ENCODE measurements at places on chromosomes 7 and 10. TPM values are rescaled to one million over a fixed set of nuclear protein-coding genes. Genes with fewer than 3 reads are reported as not detected.
A peak's percentile ranks its signal among the peaks of the same experiment; 100 is the strongest.

The SPDYE2B gene
- not detected for total RNA-seq

The MLXIPL gene
- total RNA-seq: 23.8 TPM

The NPSR1 gene
- total RNA-seq: not detected

The TFAM gene
- 77.4 TPM for total RNA-seq

The NEURL1 gene
- 1.2 TPM for total RNA-seq

GRCh38 chr10:112738606-112739591 lies 211.1 kb upstream of the TCF7L2 start:
- DNase-seq: no peak
- H3K27ac ChIP-seq: no peak overlapping the region
- H3K4me3 ChIP-seq: no peak overlapping the region
- H3K27me3 ChIP-seq: no peaks in the 10 kb centered on the region

DNA sequence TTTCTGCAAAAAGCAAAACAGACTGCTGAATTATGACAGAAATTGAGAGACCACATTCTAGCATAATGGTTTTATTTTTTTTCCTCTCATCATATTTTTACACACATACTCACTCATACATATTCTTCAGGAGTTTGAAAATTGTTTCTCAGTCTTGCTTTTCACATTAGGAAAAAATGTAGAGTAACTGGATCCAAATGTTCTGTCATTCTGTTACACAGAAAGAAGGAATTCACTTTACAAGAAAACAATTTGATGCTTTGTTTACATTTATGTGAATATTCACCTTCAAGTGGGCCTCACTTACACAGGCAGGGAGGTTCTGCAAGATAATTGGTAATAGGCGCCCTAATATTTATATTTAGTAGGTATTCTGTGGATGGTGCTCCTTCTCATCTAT lies 82.0 kb downstream of the ARL4A start:
- H3K4me3 ChIP-seq: no peak overlapping the region
- H3K27ac ChIP-seq: no peak overlapping the region

DNA sequence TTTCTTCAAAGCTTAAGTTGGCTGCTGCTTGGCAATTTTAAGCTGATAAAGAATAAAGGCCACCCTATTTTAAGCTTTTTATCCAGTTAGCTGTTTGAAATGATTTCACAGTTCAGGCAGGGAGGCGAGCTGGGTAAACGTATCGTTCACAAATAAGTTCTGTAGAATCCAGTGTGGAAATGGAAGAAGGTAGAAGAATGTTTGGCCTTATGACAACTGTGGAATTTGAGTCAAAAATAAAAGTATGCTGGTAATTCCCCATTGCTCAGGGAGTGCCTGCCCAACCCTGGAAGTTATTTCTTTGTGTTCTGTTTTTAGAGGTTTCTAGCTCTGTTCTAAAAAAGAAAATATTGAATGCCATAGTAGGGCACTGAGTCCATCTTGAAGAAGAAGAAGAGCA lies 113.1 kb downstream of the ARL4A start:
- H3K36me3 ChIP-seq: no peaks in the 10 kb centered on the region
- H3K4me1 ChIP-seq: peaks cover 32% of the 10 kb centered on the region
- H3K27me3 ChIP-seq: no peaks in the 10 kb centered on the region
- H3K4me3 ChIP-seq: no peak overlapping the region
- DNase-seq: no peak

DNA sequence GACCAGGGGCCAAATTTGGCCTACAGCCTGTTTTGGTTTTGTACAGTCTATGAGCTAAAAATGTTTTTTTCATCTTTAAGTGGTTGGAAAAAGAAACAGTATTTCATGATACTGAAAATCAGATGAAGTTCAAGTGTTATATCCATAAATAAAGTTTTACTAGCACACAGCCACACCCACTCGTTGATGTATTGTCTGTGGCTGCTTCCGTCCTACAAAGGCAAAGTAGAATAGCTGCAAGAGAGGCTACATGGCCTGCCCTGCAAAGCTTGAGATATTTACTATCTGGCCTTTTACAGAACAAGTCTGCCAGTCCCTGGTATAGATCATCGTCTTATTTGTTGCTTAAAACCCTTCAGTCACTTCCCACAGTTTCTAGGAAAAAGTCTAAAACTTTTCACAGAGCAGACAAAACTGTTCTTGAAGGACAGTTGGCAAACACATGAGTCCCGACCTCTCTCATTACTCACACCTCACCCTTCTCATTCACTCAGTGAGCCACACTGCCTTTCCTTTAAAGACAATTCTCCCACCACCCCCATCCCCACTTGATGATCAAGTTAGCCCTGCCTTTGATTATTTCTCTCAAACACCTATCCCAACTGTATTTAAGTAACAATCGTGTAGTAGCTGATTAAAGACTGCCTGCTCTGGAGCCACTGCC lies 9.9 kb downstream of the RHEB start:
- H3K4me3 ChIP-seq: no peak overlapping the region
- no peak for DNase-seq
- H3K27me3 ChIP-seq: no peaks in the 10 kb centered on the region
- H3K4me1 ChIP-seq: peaks cover 88% of the 10 kb centered on the region
- no peaks in the 10 kb centered on the region for H3K36me3 ChIP-seq

DNA sequence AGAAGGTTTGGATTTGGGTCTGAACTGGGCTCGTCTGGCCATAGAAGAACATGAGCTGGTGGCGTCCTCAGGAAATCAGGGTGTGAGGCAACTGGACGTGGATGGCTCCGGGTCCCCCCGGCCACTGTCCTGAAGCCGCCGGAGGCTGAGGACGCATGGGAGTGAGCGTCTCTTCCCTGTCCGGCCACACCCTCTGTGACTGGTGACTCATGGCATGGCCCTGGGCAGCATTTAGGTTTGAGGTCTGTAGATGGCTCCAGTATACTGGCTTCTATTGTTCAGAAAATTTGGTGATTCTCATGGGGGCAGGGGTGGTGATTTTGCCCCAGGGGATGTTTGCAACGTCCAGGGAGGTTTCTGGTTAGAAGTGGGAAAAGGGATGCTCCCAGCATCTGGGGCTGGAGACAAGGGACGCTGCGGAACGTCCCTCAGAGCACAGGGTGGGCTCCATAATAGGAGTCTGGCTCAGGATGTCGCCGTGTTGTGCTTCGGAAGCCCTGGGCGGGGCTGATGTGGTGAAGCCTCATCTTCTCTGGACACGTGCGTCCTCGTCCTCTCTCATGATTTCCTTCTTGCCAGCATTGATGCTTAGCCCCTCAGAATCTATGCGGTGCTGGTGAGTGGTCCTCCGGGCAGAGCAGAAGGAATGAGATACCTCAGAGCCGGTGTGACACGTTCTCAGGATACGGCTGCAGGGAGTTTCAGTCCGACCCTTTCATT lies 49.9 kb downstream of the PITRM1 start:
- no peak overlapping the region for H3K27ac ChIP-seq
- H3K27me3 ChIP-seq: no peaks in the 10 kb centered on the region
- peaks cover 58% of the 10 kb centered on the region for H3K36me3 ChIP-seq
- H3K4me1 ChIP-seq: no peaks in the 10 kb centered on the region
- no peak overlapping the region for H3K4me3 ChIP-seq

- no peaks in the 10 kb centered on the region for H3K27me3 ChIP-seq
- no peaks in the 10 kb centered on the region for H3K4me1 ChIP-seq
- no peak for DNase-seq
- no peak overlapping the region for H3K4me3 ChIP-seq
- peaks cover 47% of the 10 kb centered on the region for H3K36me3 ChIP-seq
Measured at GRCh38 chr10:1121271-1121970, 65.2 kb downstream of the WDR37 start.

GRCh38 chr7:144565586-144565985 lies 162.1 kb upstream of the NOBOX start:
- no peaks in the 10 kb centered on the region for H3K36me3 ChIP-seq
- no peak overlapping the region for H3K27ac ChIP-seq
- H3K27me3 ChIP-seq: no peaks in the 10 kb centered on the region

GRCh38 chr10:22618078-22618785 lies 96.1 kb downstream of the PIP4K2A start:
- DNase-seq: no peak
- peak overlapping the region; percentile 69 for H3K27ac ChIP-seq
- H3K36me3 ChIP-seq: no peaks in the 10 kb centered on the region
- peaks cover 89% of the 10 kb centered on the region for H3K4me1 ChIP-seq
- H3K27me3 ChIP-seq: no peaks in the 10 kb centered on the region

DNA sequence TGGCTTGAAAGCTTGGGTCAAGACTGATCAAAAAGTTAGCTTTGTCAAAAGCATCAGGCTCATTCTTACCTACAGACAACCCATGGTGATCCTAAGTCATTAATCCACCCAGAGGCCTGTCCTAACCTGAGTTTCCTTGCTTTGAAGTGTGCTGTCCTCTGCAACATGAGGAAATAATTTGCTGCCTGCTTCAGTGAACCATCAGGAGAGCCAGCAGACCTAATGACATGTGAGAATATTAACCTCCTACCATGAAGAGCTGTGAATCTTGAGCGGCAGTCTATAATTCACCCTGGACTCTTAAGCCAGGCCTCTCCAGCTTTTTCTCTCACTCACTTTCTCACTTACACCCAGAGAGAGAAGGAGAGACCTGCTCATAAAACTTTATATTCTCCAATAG lies 590.0 kb downstream of the LRMDA start:
- H3K4me3 ChIP-seq: no peak overlapping the region
- no peak for DNase-seq
- no peaks in the 10 kb centered on the region for H3K4me1 ChIP-seq
- no peak overlapping the region for H3K27ac ChIP-seq
- no peaks in the 10 kb centered on the region for H3K36me3 ChIP-seq

DNA sequence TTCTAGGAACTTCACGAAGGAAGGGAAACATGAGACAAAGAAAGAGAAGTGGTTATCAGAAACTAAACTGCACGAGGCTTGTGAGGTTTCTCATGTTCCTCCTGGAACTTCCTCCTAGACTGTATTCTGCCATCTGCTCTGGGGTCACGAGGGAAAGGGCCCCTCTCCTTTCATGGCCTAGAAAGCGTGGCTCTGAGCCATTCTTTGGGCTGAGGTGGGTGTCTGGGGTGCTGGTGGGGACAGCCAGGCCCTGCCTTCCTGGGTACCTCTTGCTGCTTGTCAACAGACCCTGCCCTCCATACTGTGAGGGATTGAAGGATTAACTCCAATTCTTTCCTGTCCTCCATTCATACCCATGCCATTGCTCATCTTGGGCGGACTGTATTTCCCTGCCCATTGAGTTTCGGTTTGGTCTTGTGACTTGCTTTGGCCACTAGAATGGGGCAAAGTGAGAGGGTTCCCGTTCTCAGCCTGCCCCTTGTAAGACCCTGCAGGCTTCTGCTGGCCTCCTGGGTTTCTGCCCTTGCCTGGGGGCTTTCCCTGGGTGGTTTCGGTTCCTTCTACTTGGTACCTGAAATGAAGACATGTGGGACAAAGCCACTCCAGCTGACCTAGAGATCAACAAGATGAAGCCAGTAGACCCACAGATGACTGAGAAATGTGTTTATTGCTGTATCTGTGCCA lies 14.9 kb upstream of the GIMAP8 start:
- DNase-seq: no peak
- no peaks in the 10 kb centered on the region for H3K4me1 ChIP-seq
- no peak overlapping the region for H3K4me3 ChIP-seq
- no peaks in the 10 kb centered on the region for H3K36me3 ChIP-seq

GRCh38 chr10:129792141-129792540 lies 171.9 kb downstream of the EBF3 start:
- no peak for DNase-seq
- no peak overlapping the region for H3K27ac ChIP-seq
- no peaks in the 10 kb centered on the region for H3K4me1 ChIP-seq
- H3K27me3 ChIP-seq: no peaks in the 10 kb centered on the region

- no peak overlapping the region for H3K4me3 ChIP-seq
- no peaks in the 10 kb centered on the region for H3K27me3 ChIP-seq
- H3K27ac ChIP-seq: no peak overlapping the region
- no peaks in the 10 kb centered on the region for H3K4me1 ChIP-seq
- H3K36me3 ChIP-seq: no peaks in the 10 kb centered on the region
Measured at GRCh38 chr7:40205992-40206391, 71.2 kb downstream of the SUGCT start.

- no peak overlapping the region for H3K4me3 ChIP-seq
- H3K4me1 ChIP-seq: peaks cover 11% of the 10 kb centered on the region
- H3K27me3 ChIP-seq: no peaks in the 10 kb centered on the region
- H3K27ac ChIP-seq: no peak overlapping the region
- no peaks in the 10 kb centered on the region for H3K36me3 ChIP-seq
Measured at GRCh38 chr7:43535810-43536585, 46.9 kb upstream of the STK17A start.

DNA sequence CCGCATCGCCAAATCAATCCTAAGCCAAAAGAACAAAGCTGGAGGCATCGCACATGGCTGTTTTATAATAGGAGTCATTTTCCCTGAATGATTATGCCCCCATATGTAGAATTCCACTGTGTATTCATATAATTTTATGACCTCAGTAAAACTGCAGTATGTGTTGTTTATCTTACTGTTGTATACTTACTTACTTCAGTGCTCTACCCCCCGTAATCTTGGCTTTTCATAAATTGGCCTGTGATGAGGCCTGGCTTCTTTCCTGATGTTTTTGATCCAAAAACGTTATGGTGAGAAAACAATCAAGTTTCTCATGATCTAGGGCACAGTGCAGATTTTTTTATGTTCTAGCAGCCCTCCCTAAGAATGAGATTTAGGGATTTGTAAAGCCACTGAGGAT lies 306.4 kb upstream of the FZD1 start:
- H3K27ac ChIP-seq: no peak overlapping the region
- peaks cover 8% of the 10 kb centered on the region for H3K36me3 ChIP-seq
- H3K27me3 ChIP-seq: no peaks in the 10 kb centered on the region
- no peak for DNase-seq
- H3K4me3 ChIP-seq: no peak overlapping the region
- peaks cover 16% of the 10 kb centered on the region for H3K4me1 ChIP-seq

- H3K36me3 ChIP-seq: peaks cover 11% of the 10 kb centered on the region
- no peak overlapping the region for H3K4me3 ChIP-seq
- H3K4me1 ChIP-seq: peaks cover 22% of the 10 kb centered on the region
- no peak overlapping the region for H3K27ac ChIP-seq
Measured at GRCh38 chr10:20267734-20268133, 451.5 kb downstream of the PLXDC2 start.

- no peaks in the 10 kb centered on the region for H3K36me3 ChIP-seq
- H3K4me3 ChIP-seq: no peak overlapping the region
- H3K27me3 ChIP-seq: no peaks in the 10 kb centered on the region
- H3K27ac ChIP-seq: no peak overlapping the region
- H3K4me1 ChIP-seq: no peaks in the 10 kb centered on the region
Measured at GRCh38 chr10:27713941-27714340, 31.7 kb downstream of the MKX start.

- H3K4me3 ChIP-seq: no peak overlapping the region
- H3K27me3 ChIP-seq: no peaks in the 10 kb centered on the region
- no peak overlapping the region for H3K27ac ChIP-seq
- DNase-seq: no peak
- H3K4me1 ChIP-seq: no peaks in the 10 kb centered on the region
- H3K36me3 ChIP-seq: 0 out of 2 replicates have a peak, but pooled peaks cover 2% of the 10 kb centered on the region
Measured at GRCh38 chr7:81284576-81284975, 365.7 kb upstream of the SEMA3C start.

DNA sequence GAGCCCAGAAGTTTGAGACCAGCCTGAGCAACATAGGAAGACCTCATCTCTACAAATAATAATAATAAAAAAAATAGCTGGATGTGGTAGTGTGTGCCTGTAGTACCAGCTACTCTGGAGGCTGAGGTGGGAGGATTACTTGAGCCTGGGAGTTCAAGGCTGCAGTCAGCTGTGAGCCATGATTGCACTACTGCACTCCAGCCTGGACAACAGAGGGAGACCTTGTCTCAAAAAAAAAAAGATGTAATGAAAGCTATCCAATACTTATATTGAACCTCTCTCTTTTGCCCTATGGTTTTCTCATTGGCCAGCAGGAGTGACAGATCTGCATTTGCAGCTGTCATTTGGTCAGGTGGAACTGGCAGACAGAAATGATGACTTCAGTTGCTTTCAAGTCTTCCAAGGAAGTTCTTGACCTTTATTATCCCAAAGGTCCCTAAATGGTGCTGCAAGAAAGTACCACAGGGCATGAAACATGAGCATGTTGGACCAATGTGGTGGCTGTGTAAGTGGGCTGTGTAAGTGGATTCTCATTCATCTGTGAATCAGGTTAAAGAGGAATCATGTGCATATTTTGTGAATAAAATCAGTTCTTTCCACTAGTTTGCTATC lies 99.4 kb downstream of the CALD1 start:
- H3K4me1 ChIP-seq: peaks cover 2% of the 10 kb centered on the region
- H3K36me3 ChIP-seq: no peaks in the 10 kb centered on the region
- H3K27ac ChIP-seq: no peak overlapping the region
- no peak for DNase-seq

Measured in WTC11 (cell line).